Activated CD4-positive, alpha-beta T cell treated with anti-CD3 and anti-CD28 coated beads, Interleukin-2, Interleukin-6, amounts not matched to agents 100 ng/mL and 50 ng/mL, durations not matched to agents 16 hours and 8 hours (primary cell): ENCODE measurements at places on chromosomes 4 and X.
A peak's percentile ranks its signal among the peaks of the same experiment; 100 is the strongest.

GRCh38 chr4:184369871-184370270 lies 104.5 kb downstream of the IRF2 start:
- no peak for DNase-seq

DNA sequence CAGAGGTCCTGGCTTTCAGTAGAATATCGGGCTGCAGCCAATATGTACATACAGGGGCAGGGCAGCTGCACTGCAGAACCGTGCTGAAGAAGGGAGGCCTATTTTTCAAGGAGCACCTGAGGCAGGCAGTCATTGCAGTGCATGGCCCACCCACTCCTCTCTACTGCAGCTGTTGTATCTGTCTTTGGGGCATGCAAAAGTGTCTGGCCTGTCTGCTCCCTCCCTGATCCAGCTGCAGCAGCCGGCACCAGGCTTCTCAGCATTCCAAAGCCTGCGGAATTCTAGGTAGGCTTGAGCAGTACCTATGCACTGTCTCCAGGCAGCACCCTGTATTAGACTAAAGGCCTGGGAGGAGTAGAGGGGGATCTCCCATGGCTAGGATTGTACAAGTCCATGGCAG lies 415.2 kb upstream of the MAGEB16 start:
- DNase-seq = no peak

GRCh38 chr4:171889681-171890080 lies 76.5 kb downstream of the GALNTL6 start:
- no peak for DNase-seq

GRCh38 chrX:146109362-146109761 lies 291.7 kb downstream of the SLITRK2 start:
- no peak for DNase-seq

DNA sequence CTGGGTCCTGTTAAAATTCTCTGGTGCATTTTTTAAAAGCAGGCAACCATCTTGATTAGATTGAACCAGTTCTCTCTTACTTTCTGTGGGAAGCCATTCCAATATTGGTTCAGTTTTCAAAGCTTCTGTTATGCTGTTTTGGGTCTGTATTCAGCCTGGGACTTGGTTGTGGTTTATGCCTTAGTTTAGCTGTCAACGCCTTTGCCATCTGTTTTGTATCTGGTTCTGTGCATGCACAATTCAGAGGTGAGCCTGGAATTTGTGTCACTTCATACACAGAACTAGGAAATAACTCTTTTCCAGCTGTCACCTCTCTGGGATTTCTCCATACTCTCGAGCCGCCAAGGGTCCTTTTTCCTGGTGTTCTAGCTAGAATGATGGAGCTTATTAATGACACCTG lies 46.2 kb downstream of the STAP1 start:
- no peak for DNase-seq

GRCh38 chr4:83013420-83013867 lies 2.8 kb upstream of the LIN54 start:
- no peak for DNase-seq

- no peak for DNase-seq
These were observed 984.0 kb upstream of the TENM3 start for GRCh38 chr4:181259081-181259709.

DNA sequence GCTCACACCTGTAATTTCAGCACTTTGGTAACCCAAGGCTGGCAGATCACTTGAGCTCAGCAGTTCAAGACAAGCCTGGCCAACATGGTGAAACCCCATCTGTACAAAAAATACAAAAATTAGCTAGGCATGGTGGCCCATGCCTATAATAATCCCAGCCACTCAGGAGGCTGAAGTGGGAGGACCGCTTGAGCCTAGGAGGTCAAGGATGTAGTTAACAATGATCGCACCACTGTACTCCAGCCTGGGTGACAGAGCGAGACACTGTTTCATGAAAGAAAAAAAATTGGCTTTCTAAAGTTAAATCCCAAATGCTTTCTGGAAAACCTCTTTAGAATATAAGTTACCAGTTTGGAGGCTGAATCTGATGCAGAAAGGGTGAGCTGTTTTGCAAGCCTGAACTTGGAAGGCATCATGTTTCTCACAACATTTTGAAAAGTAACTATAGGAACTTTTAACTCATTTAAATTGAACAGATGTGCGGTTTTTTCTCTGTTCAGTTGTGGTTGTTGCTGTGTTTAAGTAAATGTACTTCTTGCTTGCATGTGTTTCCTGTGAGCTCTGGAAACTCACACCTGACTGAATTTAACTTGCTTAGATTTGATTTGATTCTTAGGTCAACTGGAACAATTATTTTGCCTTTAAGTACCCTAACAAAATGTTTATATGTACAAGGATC lies 39.8 kb upstream of the TMEM131L start:
- DNase-seq = peak; percentile 27

DNA sequence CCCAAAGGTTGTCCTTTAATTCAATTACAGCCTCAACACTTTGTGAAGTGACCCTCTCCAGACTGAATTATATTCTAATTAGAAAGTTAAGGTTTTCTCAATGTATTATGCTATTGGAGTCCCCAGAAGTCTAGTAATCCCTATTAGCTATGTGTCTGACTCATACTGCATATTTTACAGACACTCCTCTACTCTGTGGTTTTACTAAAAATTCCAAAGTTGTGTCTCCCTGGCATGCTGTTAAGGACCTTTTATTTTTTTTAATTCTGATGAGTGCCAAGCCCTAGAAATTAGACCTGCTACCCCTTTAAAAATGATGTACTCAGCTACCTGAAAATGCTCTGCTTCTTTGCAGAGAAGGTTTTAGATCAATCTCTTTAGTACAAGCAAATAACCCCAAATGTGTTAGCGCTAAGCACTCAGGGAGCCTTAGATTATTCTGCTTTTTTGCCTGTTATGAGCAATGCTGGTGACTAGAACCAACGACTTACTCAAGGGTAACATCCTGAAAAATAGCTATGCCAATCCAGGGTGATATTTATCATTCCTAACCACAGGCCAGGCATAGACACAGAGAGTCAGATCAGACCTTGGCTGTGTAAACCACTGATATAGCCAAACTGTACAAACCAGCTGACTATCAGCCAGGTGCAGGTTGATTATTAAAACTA lies 26.1 kb upstream of the CXCL13 start:
- no peak for DNase-seq
